Central memory CD8-positive, alpha-beta T cell (primary cell): ENCODE measurements at places on chromosomes 5 and 9.

DNA sequence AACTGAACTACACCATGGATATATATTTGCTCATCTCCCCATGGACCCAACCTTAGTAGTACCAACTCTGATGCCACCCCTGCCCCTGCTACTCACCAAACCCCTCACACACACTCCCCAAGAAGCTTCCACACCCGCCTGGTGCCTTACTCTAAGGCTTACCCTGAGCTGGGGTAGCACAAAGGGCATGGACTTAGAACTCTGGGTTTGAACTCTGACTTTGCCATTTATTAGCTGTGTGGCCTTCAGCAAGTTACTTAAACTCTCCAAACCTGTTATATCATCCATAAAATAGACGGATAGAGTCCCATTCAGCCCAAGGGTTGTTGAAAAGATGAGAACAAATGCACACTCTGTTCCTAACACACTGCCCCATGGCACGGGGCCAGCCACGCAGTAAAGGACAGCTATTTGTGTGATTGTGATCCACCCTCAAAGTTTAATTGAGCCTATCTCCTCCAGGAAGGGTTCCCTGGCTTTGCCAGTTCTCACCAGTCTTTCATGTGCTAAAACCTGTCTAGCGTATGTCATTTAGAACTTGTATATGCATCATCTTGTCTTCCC is 111.0 kb downstream of the KLHL3 start:
- H3K4me3 ChIP-seq = no peak overlapping the region
- no peak for DNase-seq
- H3K27me3 ChIP-seq = no peaks in the 10 kb centered on the region
- H3K36me3 ChIP-seq = peaks cover 5% of the 10 kb centered on the region
- H3K4me1 ChIP-seq = no peaks in the 10 kb centered on the region

DNA sequence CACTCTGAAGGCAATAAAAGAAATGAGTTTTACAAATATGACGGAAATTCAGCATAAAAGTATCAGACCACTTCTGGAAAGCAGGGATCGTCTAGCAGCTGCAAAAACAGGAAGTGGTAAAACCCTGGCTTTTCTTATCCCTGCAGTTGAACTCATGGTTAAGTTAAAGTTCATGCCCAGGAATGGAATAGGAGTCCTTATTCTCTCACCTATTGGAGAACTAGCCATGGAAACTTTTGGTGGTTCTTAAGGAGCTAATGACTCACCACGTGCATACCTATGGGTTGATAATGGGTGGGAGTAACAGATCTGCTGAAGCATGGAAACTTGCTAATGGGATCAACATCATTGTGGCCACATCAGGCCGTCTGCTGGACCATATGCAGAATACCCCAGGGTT is 93.5 kb upstream of the RGMB start:
- DNase-seq = no peak
- H3K36me3 ChIP-seq = no peaks in the 10 kb centered on the region
- H3K4me1 ChIP-seq = no peaks in the 10 kb centered on the region
- H3K27ac ChIP-seq = no peak overlapping the region

GRCh38 chr5:143646961-143647360 is 165.0 kb upstream of the HMHB1 start:
- H3K36me3 ChIP-seq = no peaks in the 10 kb centered on the region
- no peak overlapping the region for H3K4me3 ChIP-seq
- no peak for DNase-seq
- H3K4me1 ChIP-seq = peaks cover 4% of the 10 kb centered on the region
- H3K27me3 ChIP-seq = no peaks in the 10 kb centered on the region
- no peak overlapping the region for H3K27ac ChIP-seq

- H3K27ac ChIP-seq = no peak overlapping the region
- H3K4me1 ChIP-seq = no peaks in the 10 kb centered on the region
- no peak overlapping the region for H3K4me3 ChIP-seq
- no peak for DNase-seq
- H3K36me3 ChIP-seq = no peaks in the 10 kb centered on the region
Observed at GRCh38 chr9:21281275-21281674, 23.8 kb downstream of the IFNA5 start.

DNA sequence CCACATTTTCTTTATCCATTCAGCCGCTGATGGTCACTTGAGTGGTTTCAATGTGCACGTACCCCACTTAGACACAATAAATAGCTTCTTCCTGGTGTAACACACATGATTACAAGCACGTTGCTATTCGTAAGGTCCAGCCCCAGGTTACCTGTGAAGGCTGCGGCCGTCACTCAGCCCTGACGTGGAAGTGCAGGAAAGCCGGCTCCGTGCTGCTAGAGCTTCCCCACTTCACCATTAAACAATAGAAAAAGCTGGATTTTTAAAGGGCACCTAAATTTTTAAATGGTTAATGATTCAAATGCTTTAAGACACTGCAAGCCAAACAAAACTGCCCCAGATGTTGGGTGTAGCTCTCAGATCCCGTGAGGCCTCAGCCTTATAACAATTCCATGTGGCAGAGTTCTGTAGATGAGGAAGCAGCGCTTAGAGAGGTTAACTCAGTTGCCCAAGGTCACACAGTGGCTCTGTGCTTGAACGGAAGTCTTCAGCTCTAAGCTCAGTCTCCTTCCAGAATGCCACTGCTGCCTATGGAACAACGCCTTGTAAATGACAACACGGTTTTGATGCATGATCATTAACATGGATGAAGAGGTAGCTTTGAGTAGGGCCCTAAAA is 125.7 kb downstream of the COL23A1 start:
- H3K27me3 ChIP-seq = peaks cover 41% of the 10 kb centered on the region
- DNase-seq = no peak
- H3K36me3 ChIP-seq = no peaks in the 10 kb centered on the region
- no peaks in the 10 kb centered on the region for H3K4me1 ChIP-seq

DNA sequence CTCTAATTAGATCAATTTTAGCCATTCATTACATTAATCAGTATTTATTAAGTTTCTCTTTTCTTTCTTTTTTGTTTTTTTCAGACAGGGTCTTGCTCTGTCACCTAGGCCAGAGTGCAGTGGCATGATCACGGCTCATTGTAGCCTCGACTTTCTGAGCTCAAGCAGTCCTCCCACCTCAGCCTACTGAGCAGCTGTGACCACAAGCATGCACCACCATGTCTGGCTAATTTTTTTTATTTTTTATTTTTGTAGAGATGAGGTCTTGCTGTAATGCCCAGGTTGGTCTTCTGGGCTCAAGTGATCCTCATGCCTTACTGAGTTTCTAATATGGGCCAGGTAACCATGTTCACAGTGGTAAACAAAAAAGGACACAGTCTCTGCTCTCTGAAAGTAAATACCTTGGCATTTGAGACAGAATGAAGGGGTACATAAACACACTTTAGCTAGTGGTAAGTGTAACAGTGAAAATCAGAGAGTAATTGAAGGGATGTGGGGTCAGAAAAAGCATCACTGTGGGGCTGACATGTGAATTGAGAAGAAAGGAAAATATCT is 336.3 kb downstream of the ADGRV1 start:
- H3K27me3 ChIP-seq = no peaks in the 10 kb centered on the region
- no peak overlapping the region for H3K4me3 ChIP-seq
- DNase-seq = no peak
- no peaks in the 10 kb centered on the region for H3K4me1 ChIP-seq
- H3K27ac ChIP-seq = no peak overlapping the region

DNA sequence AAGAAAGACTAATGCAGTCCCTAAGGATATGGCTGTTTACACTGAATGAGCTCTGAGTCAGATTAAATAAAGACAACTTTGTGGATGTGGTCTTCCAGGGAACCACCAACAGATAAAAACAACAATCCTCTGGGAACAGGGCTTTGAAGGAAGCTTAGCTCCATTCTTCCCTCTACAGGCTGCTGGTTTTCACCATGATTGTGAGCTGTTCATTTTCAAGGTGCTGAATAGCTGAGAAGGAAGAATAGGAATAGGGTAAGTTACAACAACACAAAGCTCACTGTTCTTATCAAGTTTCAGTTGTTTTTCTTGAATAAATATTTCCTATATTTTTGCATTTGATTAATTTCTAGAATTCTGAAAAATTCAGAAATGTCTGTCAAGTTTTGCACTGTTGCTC is 25.9 kb upstream of the PTAR1 start:
- H3K4me3 ChIP-seq = no peak overlapping the region
- DNase-seq = no peak
- peaks cover 51% of the 10 kb centered on the region for H3K27me3 ChIP-seq

DNA sequence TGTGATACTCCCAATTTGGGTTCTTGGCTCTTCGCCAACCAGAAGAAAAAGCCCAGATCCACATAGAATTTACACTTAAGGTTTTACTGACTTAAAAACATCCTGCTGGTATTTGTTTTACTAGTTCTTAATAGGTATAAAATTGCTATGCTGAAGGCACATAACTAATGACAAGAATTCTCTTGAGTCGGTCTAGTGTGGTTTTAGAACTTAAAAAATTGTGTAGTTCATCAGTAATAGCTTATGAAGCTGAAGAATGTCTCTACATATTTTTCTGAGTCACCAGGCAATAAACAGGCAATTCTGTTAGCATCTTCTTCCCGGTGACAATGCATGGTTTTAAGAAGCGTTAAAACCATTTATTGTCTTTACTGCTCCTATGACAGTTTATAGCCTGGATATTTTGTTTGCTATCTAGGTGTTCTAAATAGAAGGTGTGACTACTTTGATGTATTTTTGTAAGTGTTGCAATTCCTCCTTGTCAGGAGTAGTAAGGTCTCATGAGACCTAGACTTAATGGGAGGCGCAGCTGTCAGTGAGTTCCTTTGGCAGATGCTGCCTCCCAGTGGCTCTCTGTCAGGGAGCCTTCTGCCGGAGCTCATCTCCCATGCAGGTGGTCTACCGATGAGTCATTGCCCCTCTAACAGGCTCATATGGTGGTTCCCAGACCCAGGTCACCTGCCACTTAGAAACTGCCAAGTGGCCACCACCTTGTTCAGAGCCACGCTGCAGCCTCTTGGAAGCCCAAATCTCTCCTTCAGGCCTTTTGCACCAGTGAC is 173.8 kb downstream of the MAST4 start:
- H3K27me3 ChIP-seq = peaks cover 26% of the 10 kb centered on the region
- no peak for DNase-seq
- H3K27ac ChIP-seq = no peak overlapping the region

DNA sequence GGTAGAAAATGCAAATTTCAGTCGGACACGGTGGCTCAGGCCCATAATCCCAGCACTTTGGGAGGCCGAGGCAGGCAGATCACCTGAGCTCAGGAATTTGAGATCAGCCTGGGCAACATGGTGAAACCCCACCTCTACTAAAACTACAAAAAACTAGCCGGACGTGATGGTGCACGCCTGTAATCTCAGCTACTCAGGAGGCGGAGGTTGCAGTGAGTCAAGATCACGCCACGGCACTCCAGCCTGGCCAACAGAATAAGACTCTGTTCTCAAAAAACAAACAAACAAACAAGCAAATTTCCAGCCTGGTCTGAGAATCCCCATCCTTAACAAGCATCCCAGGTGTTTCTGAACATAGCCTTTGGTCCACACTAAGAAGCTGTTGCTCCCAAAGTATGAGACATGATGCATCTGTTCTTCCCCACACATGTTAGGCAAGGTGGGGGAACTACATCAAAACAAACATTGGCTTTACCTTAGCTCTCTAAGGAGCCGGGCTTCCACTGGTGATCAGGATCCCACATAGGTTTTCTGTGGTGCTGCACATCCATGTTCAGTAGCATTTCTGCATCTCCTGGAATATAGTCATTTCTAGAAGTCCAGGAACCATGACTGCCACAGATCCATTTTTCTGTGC is 92.5 kb upstream of the DMRT1 start:
- no peaks in the 10 kb centered on the region for H3K27me3 ChIP-seq
- DNase-seq = no peak
- H3K36me3 ChIP-seq = no peaks in the 10 kb centered on the region
- peaks cover 30% of the 10 kb centered on the region for H3K4me1 ChIP-seq
- no peak overlapping the region for H3K27ac ChIP-seq

- no peaks in the 10 kb centered on the region for H3K36me3 ChIP-seq
- no peak for DNase-seq
- H3K4me3 ChIP-seq = no peak overlapping the region
- H3K4me1 ChIP-seq = no peaks in the 10 kb centered on the region
Observed at GRCh38 chr9:114745879-114746550, 59.8 kb downstream of the TNFSF15 start.

DNA sequence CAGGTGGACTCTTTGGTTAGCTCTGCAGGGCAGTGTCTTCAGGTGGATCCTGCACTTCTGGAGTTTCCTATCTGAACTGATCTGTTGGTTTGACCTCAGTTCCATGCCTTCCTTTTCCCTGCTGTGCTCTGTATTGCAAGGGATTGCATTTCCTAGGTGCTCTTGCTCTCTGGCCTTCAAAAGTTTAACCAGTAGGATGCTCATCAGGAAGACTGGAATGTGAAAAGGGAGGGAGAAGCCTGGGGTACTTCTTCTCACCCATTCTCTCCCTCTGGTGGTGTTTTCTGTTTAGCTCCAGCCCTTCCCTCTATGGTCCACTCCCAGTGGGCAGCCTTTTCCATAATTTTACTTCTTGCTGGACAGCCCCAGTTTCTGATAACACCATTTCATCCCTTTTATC is 78.5 kb downstream of the ZNF618 start:
- no peaks in the 10 kb centered on the region for H3K36me3 ChIP-seq
- DNase-seq = no peak
- no peak overlapping the region for H3K27ac ChIP-seq
- H3K4me3 ChIP-seq = no peak overlapping the region
- H3K27me3 ChIP-seq = peaks cover 29% of the 10 kb centered on the region

DNA sequence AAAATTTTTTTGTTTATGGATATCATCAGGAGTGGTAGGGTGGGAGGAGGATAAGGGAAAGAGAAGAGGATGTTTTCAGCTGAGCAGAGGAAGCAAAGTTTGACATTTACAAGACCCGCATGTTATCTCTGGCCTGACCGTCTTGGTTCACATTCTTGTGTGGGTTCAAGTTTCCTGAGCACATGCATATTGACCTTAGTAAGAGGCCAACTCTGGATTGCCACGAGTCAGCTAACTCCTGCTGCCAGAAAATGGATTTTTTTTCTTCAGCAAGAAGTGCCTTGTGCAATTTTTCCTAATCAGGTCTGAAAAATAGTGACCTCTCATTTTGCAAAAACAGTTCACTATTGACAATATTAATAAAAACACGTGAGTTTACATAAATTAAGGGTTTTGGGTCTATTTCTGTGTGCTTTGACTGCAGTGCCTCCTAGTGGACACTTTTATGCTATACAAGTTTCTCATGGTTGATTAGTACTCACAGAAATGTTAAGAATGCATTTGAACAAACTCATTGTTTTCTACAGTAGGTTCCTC is 27.1 kb upstream of the BASP1 start:
- no peaks in the 10 kb centered on the region for H3K36me3 ChIP-seq
- no peak for DNase-seq
- no peaks in the 10 kb centered on the region for H3K4me1 ChIP-seq
- H3K4me3 ChIP-seq = no peak overlapping the region
- H3K27me3 ChIP-seq = no peaks in the 10 kb centered on the region
